ENCODE measurements at places on chromosomes 7 and 10. TPM values are rescaled to one million over a fixed set of nuclear protein-coding genes. Genes with fewer than 3 reads are reported as not detected.

Gene UCMA
- total RNA-seq: not detected

Gene ZPBP
- total RNA-seq: not detected

Gene TAS2R41
- total RNA-seq: not detected

Gene SPAM1
- not detected for total RNA-seq

Gene FOXI2
- total RNA-seq: not detected

Gene CCDC3
- under 0.01 TPM for total RNA-seq

Gene NPC1L1
- not detected for total RNA-seq

Gene KLLN
- total RNA-seq: 0.33 TPM
